ENCODE measurements at places on chromosomes 12 and 14.
A peak's percentile ranks its signal among the peaks of the same experiment; 100 is the strongest.

DNA sequence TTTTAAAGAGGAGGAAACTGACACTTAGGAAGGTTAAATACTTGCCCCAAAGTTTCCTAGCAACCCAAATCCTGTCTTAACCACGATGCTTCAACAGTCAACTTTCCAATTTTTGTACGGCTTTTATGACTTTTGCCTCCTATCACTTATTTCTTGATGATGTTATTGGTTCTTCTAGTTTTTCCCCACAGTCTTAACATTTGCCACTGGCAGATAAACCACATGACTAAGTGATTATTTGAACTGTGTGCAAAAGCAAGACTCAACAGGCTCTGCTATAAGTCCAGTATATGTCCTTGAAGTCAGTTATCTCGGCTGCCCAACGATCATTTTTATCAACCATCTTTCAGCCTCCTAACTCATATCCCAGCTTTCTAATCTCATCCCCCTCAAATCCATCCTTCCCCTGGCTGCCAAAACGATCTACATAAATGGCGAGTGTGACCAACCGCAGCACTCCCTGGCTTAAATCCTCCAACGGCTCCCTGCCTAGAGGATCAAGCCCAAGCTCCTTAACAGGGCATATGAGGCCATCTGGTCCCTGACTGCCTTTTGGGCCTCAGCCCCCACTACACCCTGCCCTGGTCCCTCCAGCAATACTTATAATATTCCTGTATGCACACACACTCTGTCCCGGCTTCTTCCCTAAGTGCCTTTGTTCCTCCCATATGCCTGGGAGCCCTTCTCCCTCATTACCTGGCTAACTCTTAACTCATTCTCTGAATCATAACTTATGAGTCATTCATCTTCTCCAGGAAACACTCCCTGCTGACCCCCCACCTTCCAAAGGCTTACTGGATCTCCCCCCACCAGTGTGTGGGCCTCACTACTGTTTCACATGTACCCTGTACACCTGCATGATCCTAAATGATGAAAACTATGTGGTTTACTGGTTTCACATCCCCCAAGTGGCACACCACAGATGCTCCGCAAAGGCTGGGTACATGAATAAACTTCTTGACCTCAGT lies 8.8 kb downstream of the VPS37B start:
- DNase-seq, result no peak

DNA sequence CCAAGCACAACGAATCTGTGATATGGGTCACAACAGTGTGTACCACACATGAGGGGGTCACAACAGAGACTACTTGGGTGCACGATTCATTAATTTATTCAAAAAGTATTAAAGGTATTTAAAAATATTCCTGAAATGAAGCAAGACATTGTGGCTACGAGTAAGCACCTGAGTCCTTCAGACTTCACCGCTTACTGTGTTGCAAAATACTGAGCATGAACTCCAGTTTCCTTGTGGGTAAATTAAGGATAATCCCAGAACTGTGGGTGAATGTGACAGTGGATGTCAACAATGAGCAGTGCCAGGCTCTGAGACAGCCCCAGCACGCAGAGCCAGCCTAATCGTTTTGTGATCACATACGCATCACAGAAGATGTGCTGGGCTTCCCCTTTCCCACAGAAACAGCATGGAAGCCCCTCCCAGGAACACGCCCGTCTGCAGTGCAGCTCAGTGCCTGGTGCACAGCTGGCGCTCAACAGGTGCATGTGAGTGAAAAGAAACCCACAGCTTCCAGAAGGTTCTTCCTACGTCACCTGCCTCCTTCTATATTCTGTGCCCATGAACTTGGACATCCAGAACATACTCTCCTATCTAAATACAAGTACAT lies 29.1 kb downstream of the CDC42BPB start:
- DNase-seq, result peak; percentile 46

DNA sequence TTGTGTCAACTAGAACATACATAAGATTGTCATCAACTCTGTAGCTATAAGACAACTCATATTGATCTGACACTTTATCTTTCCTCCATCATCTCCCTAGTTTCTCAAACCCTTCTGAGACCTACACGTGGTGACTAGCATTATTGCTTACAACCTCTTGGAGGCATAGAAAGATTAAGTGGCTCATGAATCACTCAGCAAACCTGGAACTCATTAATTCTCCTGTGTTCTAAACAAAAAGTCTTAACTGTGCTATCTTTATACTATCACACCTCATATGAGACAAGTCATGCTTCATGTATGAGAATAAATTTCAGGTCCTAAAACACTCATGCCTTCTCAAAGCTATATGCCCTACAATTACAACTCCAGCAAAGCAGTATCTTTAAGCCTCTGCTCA lies 408.6 kb upstream of the SYT1 start:
- no peak for DNase-seq

- DNase-seq, result no peak
Measured at GRCh38 chr14:28966416-28967233, 200.0 kb downstream of the FOXG1 start.

GRCh38 chr12:3662521-3662921 lies 90.4 kb downstream of the CRACR2A start:
- DNase-seq, result no peak

DNA sequence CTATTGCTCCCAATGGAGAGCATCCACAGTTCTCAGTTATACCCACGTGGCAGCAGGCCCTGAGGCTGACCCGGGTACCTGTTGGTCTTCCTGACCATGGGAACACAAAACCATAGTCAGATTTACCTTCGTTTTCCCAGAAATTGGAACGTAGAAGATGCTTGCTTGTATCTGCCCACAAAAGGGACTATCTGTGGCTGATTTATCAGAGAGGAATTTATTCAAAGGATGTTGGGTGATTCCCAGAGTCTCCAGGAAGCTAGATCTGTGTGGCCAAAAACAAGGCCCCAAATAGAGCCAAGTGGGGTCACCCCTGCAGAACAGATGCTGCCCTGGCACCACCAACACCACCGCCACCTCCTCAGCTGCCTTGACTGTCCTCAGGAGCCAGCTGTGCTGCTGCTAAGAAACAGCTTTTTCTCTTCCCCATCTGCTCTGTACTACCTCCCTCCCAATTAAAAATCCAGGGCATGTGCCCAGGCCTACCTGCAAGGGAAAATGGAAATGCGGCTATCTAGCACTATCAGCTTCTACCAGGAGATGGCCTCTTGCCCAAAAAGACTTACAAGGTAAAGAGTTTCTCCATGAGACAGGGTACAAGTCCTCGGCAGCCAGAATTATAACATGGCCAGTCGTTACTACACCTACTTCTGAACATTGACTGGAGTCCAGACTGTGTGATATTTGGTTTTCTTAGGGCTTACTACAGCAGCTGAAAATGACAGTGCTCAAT lies 128.6 kb upstream of the PLEKHG7 start:
- peak; percentile 31 for DNase-seq

GRCh38 chr14:61351477-61351876 lies 30.1 kb downstream of the PRKCH start:
- no peak for DNase-seq

GRCh38 chr14:59359431-59360124 lies 105.6 kb downstream of the GPR135 start:
- no peak for DNase-seq

DNA sequence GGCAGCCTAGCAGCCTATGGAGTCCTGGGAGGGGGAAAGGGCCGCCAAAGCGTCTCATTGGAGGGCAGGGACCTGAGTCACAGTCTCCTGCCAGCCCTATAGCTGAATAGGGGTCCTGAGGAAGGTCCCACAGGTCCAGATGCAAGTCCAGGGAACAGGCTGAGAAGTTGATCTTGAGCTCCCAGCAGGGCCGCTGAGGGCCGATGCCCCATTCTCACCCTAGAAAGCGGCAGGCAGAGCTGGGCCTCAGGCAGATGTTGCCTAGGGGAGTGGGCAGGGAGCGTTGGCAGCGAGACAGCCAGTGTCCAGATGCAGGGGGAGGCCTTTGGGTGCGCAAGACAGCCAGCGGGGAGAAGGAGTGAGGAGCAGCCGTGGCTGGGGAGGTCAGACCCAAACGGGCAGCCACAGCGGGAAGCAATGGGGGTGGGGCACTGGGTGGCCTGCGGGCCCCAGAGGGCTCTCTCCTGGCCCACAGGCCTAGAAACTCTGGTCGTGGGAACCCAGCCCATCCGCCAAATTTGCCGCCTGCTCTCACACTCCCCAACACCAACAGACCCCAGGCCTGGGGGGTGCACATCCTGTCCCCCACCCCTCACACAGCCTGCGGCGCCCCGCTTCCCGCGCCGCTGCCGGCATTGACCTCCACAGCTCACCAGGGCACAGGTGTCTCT lies 1.1 kb downstream of the HDAC7 start:
- DNase-seq, result peak; percentile 52

GRCh38 chr12:116201359-116201758 lies 76.1 kb downstream of the MED13L start:
- no peak for DNase-seq

GRCh38 chr14:58166005-58166983 lies 14.3 kb upstream of the ARMH4 start:
- peak; percentile 73 for DNase-seq

DNA sequence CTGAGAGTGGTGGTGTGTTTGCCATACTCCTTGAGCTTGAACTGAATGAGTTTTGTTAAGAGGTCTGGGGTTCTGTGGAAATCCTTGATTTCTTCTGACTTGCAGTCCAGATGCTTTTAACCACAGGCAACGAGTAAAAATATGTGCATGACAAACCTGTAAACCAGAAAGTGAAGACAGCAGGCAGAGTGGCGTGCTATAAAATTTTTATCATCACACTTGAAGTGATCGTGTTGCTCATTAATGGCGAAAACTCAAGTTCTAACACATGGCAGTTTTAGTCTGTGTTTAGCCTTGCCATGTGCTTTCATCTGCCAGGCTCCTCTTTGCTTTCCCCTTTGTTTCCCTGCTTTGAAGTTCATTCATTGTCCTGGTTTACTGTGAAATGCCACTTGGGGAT lies 28.0 kb downstream of the TXNRD1 start:
- no peak for DNase-seq

DNA sequence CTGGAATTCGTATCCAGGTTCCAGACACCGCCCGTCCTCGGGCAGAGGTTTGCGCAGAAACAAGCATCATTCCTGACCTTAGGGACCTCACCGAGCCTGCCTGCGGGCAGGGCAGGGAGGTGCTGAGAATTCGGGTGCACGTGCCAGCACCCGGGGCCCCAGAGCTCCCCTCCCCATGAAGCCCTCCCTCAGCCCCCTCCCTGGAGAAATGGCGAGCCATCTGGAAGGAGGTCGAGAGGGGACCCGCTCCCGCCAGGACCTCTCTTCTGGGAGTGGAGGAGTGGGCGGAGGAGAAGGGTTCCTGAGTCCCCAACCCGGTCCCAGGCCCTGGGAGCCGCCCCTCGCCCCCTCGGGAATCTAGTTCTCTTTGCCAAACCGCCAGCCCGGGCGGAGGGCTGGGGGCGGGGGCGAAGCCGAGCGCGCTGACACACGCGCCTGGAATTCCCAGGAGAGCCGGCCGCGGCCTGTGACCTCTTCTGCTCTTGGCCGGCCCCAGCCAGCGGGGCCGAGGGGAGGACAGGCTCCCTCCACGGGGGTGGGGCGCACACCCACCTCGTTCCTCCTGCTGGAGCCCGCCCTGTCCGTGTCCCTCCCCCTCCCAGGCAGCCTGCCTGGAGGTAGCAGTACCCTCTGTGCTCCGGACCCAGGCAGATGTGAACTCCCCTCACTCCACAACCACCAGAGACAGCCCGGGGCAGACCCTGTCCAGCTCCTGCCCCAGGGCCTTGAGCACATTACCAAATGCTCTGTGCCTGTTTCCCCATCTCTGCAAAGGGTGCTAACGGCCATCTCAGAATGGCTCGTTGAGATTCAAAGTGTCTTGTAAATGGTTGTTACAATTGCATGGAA lies 23.0 kb upstream of the GPR132 start:
- no peak for DNase-seq

DNA sequence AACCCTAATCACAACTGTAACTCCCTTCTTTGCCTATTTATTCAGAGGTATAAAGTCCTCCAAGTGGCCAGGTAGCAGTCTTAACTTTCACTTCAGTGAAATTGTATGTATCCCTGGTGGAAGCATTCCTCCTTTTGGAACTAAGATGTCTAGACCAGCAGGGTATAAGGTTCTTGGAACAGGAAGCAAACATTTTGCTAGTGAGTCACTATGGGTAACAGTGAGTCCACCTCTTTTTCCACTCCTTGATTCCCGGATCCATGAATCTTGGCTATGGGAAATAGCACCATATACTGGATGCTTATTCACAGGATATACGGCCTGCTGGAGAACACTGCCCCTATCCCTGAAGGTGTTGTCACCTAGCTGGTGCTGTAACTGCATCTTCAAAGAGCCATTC lies 80.2 kb downstream of the KCNA5 start:
- DNase-seq, result no peak

- no peak for DNase-seq
Measured at GRCh38 chr12:7137908-7138307, 7.7 kb downstream of the CLSTN3 start.

DNA sequence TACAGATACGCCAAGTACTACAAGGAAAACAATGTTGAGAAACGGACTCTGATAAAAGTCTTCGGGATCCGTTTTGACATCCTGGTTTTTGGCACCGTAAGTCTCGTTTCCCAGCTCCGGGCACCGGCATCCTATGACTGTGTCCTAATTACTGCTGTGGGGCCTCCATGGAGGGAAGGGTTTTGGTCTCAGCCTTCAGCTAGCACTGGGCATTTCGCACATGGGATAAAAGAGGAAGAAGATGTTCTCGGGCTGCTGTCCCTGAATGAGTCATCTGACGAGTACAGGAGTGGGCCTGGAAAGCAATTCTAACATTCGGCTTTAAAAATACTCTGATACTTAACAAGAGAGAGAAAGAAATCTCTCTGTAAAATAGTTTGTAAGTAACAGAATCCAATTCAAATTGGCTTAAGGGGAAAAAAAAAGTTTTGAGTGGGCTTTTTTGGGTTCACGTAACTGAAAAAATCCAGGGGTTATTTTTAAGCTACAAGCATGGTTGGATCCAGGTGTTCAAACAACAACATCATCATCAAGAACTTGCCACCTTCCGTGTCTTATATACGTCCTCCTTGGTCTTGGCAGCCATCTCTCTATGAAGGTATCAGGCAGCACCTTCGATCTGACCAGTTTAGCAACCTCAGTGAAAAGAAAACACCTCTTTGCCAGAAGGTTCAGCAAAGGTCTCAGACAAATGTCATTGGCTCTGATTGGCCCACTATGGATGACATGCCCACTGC lies 34.4 kb upstream of the P2RX4 start:
- no peak for DNase-seq

DNA sequence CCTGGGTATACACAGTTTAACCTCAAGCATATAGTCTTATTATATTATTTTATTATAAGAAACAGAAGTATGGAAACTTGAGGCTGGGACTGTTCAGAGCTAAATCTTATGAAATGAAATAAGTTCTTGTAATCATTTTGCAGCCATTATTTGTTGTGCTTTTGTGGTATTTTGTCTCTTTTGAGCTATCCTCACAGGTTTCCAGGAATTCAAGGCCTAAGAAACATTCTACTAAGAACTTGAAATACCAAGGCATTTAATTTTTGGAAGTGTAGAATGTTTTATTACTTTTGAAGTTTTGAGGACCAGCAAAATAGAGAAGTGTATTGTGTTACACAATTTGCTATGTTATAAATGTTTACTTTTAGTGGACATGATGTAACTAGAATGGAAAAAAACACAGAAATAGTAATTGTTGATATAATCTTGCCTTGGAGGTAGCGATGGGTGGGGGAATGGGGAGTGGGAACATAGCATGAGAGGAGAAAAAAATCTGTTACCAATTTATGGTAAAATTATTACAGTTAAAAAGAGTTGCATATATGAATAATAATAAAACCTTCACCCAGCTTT lies 81.7 kb downstream of the CRADD start:
- peak; percentile 46 for DNase-seq
